ENCODE measurements at places on chromosomes 5 and 9. TPM values are rescaled to one million over a fixed set of nuclear protein-coding genes. Genes with fewer than 3 reads are reported as not detected.

ACOT12 gene
- not detected for total RNA-seq

ROR2 gene
- 12.3 TPM for total RNA-seq

LCN10 gene
- 0.35 TPM for total RNA-seq

MELK gene
- total RNA-seq, result 80.9 TPM

PTPN3 gene
- 1.0 TPM for total RNA-seq

FOXD1 gene
- total RNA-seq, result 4.4 TPM

PCDHGA8 gene
- total RNA-seq, result 2.2 TPM

DNA sequence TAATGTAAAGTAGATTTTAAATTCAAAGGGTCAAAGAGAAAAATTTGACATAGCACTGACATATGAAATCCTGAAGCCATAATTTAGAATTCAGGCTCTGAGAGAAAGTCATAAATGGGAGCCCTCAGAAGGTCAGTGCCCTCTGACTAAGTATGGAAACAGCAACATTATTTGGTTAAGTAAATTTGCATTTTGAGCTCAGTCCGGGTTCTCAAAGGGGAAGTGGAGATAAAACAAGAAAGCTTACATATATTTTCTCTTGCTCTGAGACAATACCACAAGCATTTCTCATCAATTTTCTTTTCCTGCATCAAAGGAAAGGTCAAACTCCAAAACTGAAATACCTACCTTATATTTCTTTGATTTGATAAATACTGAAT lies 348.0 kb downstream of the SEMA5A start:
- DNase-seq, result no peak

GRCh38 chr9:36018891-36019720 lies 17.6 kb upstream of the RECK start:
- no peak for DNase-seq

GRCh38 chr9:92754091-92754745 lies 10.4 kb downstream of the BICD2 start:
- DNase-seq, result no peak

DNA sequence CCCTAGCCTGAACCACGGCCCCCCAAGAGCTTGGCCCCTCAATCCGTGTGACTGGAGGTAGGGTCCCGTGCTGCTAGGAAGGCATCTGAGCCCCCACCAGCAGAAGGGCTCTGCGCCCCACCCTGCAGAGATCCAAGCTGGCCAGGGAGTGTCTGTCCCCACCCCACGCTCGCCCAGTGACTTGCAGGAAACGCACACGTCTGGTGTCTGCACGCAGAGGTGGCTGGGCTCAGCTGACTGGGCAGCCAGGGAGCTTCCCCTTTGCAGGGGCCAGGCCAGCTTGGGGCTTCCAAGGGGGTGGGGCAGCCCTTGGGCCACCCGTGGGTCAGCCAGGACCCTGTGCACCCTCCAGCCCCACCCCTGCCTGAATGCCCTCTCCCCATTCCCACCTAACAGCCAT lies 24.3 kb downstream of the NOTCH1 start:
- DNase-seq, result no peak

GRCh38 chr5:135231289-135231688 lies 167.7 kb downstream of the MACROH2A1 start:
- DNase-seq, result no peak

GRCh38 chr9:99998266-99998665 lies 91.8 kb downstream of the STX17 start:
- DNase-seq, result no peak

DNA sequence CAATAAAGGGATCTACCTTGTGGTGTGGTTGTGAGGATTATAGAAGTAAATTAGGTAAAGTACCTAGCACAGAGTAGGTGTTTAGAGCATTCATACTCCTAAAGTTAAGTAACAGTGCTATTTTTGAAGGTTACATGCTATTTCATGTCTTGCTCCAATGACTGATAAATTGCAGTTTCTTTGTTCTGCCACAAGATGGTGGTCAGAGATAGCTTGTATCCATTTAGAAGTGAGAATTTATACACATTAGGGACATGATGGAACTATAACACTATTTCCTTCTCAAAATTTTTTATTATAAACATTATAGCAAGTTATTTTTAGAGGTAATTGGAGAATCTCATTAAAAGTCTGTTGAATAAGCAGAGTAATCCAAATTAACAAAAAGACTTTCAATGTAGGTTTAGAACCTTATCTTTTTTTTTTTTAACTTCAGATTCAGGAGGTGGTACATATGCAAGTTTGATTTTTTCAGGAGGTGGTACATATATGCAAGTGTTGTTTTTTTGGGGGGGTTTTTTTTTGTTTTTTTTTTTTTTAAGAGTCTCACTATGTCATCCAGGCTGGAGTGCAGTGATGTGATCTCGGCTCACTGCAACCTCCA lies 17.1 kb downstream of the MTREX start:
- DNase-seq, result peak; percentile 60

DNA sequence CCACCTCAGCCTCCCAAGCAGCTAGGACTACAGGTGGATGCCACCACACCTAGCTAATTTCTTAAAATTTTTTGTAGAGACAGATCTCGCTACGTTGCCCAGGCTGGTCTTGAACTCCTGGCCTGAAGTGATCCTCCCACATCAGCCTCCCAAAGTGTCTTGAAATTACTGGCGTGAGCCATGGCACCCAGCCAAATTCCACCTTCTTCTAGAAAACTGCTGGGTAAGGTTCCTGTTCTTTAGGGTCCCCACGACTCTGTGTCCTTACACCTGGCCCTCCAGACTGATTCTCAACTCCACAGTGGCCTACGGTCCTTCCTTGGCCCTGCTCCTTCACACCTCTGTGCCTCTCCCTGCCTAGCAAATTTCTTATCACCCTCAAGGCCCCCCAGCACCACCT lies 1.9 kb downstream of the MAPK9 start:
- DNase-seq, result no peak

- no peak for DNase-seq
These were observed 36.6 kb downstream of the NREP start for GRCh38 chr5:111720333-111720890.

GRCh38 chr9:88426651-88427050 lies 38.4 kb downstream of the SPIN1 start:
- DNase-seq, result peak; percentile 32

- no peak for DNase-seq
These were observed 541 bp upstream of the TBCA start for GRCh38 chr5:77776554-77777206.

DNA sequence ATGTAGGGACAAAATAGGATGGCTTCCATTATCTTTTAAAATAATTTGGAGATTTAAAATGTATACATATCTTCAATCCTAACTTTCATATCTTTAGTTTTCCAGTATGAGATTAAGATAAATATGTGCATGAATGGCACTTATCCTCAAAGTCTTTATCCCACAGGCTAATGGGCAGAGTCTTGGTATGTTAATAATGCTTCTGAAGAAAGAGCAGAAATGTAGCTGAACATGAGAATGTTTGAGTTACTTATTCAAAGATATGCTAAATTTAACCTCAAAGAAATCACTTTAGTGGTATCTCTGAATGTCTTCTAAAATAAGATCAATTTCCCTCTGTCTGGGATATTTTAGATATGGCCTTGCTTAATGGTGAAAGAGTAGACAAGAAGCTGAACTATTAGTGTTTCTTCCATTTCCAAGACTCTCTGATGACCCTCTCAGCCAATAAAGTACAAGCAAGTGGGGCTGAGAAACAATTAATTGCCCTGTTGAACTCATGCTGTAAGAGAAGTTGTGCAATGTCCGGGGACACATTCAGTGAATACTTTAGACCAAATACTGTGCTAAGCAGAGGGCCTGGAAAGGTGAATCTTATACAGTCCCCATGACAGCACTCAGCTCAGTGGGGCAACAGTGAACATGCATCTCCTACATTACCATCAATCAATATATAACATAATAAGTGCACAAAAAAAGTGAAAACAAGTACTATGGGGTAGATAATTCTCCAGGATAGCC lies 50.0 kb upstream of the ADAMTSL1 start:
- DNase-seq, result no peak

GRCh38 chr9:130259044-130259443 lies 6.5 kb upstream of the HMCN2 start:
- DNase-seq, result no peak

DNA sequence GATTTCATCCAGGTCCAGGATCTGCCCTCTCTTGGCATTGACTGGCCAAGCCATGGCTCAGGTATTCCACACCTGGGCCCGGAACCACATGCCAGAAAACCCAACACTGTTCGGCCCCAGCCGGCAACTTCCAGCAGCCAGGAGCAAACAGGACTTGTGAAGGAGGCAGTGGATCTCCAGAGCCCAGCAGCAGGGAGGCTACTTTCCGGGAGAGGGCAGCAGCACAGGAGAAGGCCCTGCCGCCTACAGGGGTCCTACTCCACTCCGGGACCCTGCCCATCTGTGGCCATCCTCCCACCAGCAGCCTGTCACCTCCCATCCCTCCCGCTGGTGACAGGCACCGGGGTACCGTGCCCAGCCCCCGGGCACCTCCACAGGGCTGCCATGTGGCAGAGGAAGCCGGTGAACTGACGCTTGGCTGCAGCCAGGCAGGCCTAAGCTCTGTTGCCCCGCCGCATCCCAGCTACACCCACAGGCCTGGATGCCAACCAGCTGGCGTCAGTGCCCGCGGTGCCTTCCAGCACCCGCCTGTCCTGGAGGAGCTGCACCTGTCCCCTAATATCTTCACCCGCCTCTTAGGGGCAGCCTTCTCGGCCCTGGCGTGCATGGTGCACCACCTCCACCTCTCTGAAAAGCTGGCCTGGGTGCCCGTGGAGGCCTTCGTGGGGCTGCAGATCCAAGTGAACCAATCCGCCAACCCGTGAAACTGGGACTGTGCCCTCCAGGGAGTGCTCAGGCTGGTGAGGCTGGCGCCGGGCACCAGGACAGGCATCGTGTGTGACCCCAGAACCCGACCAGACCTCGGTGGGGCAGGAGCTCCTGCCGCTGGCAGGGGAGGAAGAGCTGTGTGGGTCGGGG lies 18.9 kb upstream of the SLC30A5 start:
- no peak for DNase-seq

DNA sequence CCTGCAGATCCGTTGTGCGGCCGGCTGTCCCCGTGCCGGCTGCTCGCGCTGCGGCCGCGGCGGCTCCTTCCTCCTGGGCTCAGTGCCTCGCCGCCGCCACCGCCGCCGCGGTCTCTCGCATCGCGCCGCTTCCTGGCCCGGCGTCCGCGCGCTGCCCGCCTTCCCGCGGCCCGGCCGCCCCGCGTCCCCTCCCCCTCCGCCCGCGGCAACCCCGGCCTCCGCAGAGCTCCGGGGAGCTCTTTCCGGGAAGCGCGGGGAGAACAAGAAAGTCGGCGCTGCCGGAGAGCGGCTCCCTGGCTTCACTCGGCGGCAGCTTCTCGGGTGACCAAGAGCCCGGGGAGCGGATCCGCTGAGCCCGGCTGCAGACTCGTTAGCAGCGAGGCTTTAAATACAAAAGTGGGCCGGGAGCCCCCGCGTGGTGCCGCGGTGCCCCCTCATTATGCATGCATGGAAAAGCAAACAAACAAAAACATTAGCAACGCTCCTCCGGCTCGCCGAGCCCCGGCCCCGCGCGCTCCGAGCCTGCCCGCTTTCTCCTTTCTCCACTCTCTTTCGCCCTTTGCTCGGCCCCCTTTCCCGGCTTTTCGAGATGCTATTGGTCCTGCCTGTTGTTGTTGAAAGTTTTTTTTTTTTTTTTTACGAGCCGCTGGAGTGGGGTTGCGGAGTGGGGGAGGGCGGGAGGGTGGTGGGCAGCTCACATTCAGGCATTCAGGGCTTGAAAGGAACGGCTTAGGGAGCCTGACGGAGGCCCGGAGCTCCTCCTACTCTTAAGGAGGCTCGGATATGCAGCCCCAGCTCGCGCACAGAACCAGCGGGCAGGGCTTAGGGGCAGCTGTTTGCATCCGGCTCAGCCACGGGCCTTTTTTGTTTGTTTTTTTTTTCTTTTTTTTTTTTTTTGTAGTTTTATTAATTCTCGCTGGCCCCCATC lies at the start of gene GAS1:
Gene GAS1, minus strand, starts transcription at position 361 of the 928 bp plus-strand sequence. CDS start 727 bp downstream, outside the sequence.
- DNase-seq, result peak; percentile 97

GRCh38 chr9:114382699-114383520 lies 4.9 kb downstream of the AKNA start:
- DNase-seq, result no peak

DNA sequence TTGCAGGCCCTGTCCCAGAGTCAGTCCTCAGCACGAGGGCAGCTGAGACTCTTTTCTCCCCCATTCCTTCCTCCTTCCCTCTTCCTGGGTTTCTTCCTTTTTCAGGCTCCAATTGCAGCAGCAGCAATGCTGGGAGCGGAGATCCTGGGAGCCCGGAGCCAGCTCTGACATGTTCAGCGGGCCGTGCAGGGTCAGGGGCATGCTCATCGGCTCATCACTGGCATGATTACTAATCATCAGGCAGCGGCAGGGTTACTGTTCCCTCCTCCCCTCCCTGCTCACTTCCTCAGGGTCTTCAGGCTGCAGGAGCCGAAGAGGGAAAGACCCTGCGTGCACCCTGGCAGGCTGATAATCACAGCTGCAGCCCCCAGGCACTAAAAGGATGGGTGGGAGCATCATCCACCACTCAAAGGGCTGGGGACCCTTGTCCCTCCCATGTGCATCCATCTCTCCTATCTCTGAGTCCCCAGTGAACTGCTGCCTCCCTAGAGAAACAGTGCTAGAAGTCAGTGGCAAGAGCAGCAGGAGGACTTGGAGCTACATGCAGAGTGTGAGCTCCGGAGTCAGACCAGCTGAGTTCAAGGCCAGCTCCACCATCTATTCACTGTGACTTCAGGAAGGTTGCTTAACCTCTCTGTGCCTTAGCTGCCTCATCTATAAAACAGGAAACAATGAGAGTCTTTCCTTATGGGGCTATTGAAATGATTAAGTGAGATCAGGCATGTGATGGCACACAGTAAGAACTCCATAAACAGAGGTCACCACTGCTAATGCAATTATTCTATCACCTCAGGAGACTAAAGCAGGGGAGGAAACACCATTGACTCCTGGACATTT lies 7.8 kb upstream of the KCNIP1 start:
- DNase-seq, result no peak

GRCh38 chr5:28398185-28398584 lies 1359.8 kb upstream of the CDH9 start:
- DNase-seq, result no peak

GRCh38 chr9:95189251-95190098 lies 128.0 kb downstream of the FANCC start:
- DNase-seq, result no peak

Data from A673 (cell line).